Brain (organoid and tissue), 16 donors: ENCODE measurements at places on chromosomes 7 and 10. TPM values are rescaled to one million over a fixed set of nuclear protein-coding genes. Genes with fewer than 3 reads are reported as not detected.

SEMA3A gene
- polyA plus RNA-seq = 0.25 TPM

CLRN3 gene
- not detected for polyA plus RNA-seq

PRRT4 gene
- 0.49 TPM for polyA plus RNA-seq

UPK3B gene
- not detected for polyA plus RNA-seq

PCLO gene
- 20.3 TPM for polyA plus RNA-seq

PDE6C gene
- polyA plus RNA-seq = not detected

ENKUR gene
- polyA plus RNA-seq = 1.6 TPM

LRRN3 gene
- 7.2 TPM for polyA plus RNA-seq

PLAU gene
- 1.8 TPM for polyA plus RNA-seq

SLC26A5 gene
- 0.49 TPM for polyA plus RNA-seq

CH25H gene
- 1.3 TPM for polyA plus RNA-seq

GSTO2 gene
- 23.9 TPM for polyA plus RNA-seq

SUGCT gene
- 1.1 TPM for polyA plus RNA-seq

TEX36 gene
- not detected for polyA plus RNA-seq

LIPK gene
- polyA plus RNA-seq = not detected

VSTM4 gene
- polyA plus RNA-seq = 15.5 TPM

RBP3 gene
- polyA plus RNA-seq = not detected

OR2F2 gene
- polyA plus RNA-seq = not detected

KCP gene
- polyA plus RNA-seq = 0.29 TPM

CCDC7 gene
- 0.93 TPM for polyA plus RNA-seq

ING3 gene
- polyA plus RNA-seq = 6.8 TPM

IFIT1B gene
- polyA plus RNA-seq = not detected

PDGFA gene
- polyA plus RNA-seq = 10.6 TPM

SPACDR gene
- 1.6 TPM for polyA plus RNA-seq

PRKAR2B gene
- 35.8 TPM for polyA plus RNA-seq

CHN2 gene
- polyA plus RNA-seq = 26.5 TPM

PRPS1L1 gene
- not detected for polyA plus RNA-seq

SPDYE8 gene
- polyA plus RNA-seq = not detected

CTAGE8 gene
- 0.24 TPM for polyA plus RNA-seq

CPVL gene
- 9.4 TPM for polyA plus RNA-seq

UNCX gene
- not detected for polyA plus RNA-seq

CALML3 gene
- polyA plus RNA-seq = 11.9 TPM

CFAP70 gene
- polyA plus RNA-seq = 1.4 TPM

NKX6-2 gene
- polyA plus RNA-seq = 37.4 TPM

IPMK gene
- polyA plus RNA-seq = 2.3 TPM

LRRD1 gene
- not detected for polyA plus RNA-seq
